Lower leg skin (tissue), 4 donors: ENCODE measurements at places on chromosomes 1 and 21. TPM values are rescaled to one million over a fixed set of nuclear protein-coding genes. Genes with fewer than 3 reads are reported as not detected.

Gene RHD
- not detected for total RNA-seq

Gene LCE1E
- total RNA-seq: 45.3 TPM

Gene HSD11B1
- 166 TPM for total RNA-seq

Gene PAQR6
- 5.0 TPM for total RNA-seq

Gene LAD1
- 336 TPM for total RNA-seq

Gene TUT4
- 94.0 TPM for total RNA-seq

Gene SH2D2A
- total RNA-seq: 1.5 TPM

Gene OPTC
- not detected for total RNA-seq

DNA sequence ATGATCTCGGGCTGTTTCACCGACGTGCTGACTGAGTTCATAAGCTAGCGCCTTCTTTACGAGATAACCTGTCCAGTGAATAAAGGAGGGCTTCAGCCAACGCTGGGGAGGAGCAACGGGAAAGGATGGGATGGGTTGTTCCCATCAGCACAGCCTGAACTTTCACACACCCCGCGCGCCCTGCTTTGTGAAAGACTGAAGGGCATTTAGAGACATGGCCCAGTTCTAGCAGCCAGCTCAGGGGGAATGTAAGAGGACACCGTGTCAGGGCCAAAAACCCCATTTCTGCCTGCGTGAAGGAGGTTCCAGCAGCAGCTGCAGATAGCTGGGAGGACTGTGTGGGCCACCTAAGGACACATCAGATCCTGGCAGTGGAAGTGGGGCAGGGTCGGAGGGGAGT lies 255.1 kb upstream of the RAB4A start:
- no peak for DNase-seq

- no peak for DNase-seq
These were observed 39.7 kb upstream of the WASF2 start for GRCh38 chr1:27529704-27530018.

- peak; percentile 100 for DNase-seq
These were observed 1.3 kb upstream of the DNAJC16 start for GRCh38 chr1:15525050-15526020.

- DNase-seq: no peak
These were observed 5.8 kb upstream of the SPRR5 start for GRCh38 chr1:152941037-152941711.

- DNase-seq: no peak
These were observed 51.3 kb upstream of the SELENON start for GRCh38 chr1:25748531-25749205.

DNA sequence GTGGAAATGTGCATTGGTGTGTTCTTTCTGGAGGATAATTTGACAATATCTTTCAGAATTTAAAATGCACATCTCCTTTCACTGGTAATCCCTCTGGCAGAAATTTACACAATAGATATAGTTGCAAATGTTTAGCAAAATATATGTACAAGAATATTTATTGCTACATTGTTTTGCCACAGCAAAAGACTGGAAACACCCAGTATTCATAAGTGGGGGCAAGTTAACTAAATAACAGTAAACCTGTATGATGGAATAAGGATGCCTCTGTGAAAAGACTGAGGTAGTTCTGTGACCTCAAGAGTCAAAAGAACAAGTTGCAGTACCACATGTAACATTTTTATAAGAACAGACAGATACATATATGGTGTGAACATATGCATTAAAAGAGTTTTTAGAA lies 13.7 kb upstream of the TADA1 start:
- DNase-seq: no peak

GRCh38 chr1:50422946-50423669 lies at the start of gene DMRTA2:
TSS of gene DMRTA2 (minus strand) at chr1:50423443. CDS start at chr1:50421536, 1,907 bp downstream.
- no peak for DNase-seq

DNA sequence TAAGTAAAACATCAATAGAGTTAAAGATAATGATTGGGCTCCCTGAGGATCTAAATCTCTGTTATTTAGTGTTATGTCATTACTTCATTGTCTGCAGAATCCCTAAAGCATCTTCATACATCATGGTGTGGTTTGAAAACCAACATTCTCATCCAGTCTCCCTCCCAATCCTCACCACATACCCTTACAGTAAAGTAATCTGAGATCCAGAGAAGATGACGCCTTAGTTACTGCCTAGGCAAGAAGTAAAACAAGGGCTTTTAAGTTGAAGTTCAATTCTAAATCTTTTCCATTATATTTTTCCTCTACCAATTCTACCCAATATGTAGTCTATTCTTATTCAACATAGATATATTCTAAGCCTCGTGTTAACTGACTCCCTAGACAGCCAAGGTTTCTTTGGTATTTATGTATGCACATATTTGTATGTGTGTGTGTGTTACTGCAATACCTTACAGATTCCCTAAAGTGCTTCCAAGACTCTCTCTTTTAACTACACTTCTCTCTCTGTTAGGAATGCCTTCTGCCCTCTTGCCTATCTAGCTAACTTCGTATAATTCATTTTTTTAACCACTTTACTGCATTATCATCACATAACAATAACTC lies 17.3 kb downstream of the DPH5 start:
- no peak for DNase-seq

GRCh38 chr1:156692925-156693847 lies 12.2 kb downstream of the CRABP2 start:
- DNase-seq: no peak

- DNase-seq: no peak
These were observed 105.7 kb downstream of the NME7 start for GRCh38 chr1:169261884-169262283.
